ENCODE measurements at places on chromosomes 2 and 18. TPM values are rescaled to one million over a fixed set of nuclear protein-coding genes. Genes with fewer than 3 reads are reported as not detected.

- no peak overlapping the region for H3K4me3 ChIP-seq
- no peaks in the 10 kb centered on the region for H3K36me3 ChIP-seq
- H3K27me3 ChIP-seq, result no peaks in the 10 kb centered on the region
- DNase-seq, result no peak
Measured at GRCh38 chr2:127688405-127688804, 12.9 kb upstream of the SFT2D3 start.

DNA sequence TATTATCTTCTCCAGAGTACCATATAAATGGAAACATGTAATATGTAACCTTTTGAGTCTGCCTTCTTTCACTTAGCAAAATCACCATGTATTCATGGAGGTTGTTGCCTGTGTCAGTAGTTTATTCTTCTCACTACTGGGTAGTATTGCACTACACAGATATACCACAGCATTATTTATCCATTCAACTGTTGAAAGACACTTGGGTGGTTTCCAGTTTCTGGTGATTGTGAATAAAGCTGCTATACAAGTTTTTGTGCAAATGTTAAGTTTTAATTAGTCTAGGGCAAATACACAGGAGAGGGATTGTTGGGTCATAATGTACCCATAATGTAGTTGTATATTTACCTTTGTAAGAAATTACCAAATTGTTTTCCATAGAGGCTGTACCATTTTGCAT is 29.6 kb upstream of the RPRD1A start:
- H3K27ac ChIP-seq, result no peak overlapping the region
- H3K27me3 ChIP-seq, result peaks cover 2% of the 10 kb centered on the region
- no peaks in the 10 kb centered on the region for H3K36me3 ChIP-seq
- DNase-seq, result no peak
- no peak overlapping the region for H3K4me3 ChIP-seq
- no peaks in the 10 kb centered on the region for H3K4me1 ChIP-seq

Gene WDPCP
- total RNA-seq, result 13.6 TPM

DNA sequence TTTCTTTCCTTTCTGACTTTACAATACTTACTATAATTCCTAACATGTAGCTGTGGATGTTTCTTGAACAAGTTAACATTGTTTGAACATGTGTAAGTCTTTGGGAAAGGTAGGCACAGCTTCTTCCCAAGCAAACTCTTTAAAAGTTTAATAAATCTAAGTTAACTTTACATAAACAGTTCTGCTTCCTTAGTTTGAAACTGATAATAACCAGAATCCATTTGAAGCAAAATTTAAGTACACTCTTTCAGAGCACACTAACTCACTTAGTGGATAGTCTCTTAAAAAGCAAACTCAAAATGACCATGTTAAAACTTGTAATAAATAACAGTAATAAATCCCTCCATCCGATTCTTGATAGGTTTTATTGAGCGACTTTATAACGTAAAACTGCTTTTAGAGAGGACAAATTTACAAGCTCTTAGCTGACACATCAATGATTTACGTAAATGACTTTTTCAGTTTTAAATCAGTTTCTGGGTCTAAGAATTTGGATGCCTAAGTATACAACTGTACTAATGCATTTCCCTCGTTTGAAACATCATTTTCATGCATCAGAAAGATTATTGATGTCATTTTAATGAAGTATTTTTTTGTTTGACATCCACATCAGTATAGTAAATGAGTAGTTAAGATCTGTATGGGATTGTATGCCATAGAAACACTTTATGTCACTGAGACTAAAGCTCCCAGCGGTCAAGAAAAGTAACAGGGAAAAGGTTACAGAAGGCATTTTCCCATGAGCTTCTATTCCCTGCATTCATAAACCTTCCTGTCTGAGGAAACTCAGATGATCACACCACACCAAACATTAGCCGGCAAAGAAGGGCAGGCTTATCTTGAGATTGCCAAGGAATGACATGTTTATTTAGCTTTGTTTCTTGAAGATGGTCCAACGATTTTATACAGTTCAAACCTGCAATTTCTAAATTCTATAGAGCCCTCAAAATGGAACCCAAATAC is 67.5 kb downstream of the PDE1A start:
- no peak overlapping the region for H3K27ac ChIP-seq
- no peaks in the 10 kb centered on the region for H3K27me3 ChIP-seq
- no peaks in the 10 kb centered on the region for H3K36me3 ChIP-seq
- H3K4me3 ChIP-seq, result no peak overlapping the region
- H3K4me1 ChIP-seq, result no peaks in the 10 kb centered on the region
- DNase-seq, result peak; percentile 56

- no peaks in the 10 kb centered on the region for H3K4me1 ChIP-seq
- H3K27ac ChIP-seq, result no peak overlapping the region
- DNase-seq, result no peak
- H3K36me3 ChIP-seq, result no peaks in the 10 kb centered on the region
Measured at GRCh38 chr18:44609181-44609941, 71.3 kb upstream of the SETBP1 start.

- no peak overlapping the region for H3K27ac ChIP-seq
- H3K4me1 ChIP-seq, result no peaks in the 10 kb centered on the region
- H3K4me3 ChIP-seq, result no peak overlapping the region
- H3K36me3 ChIP-seq, result no peaks in the 10 kb centered on the region
- no peak for DNase-seq
Measured at GRCh38 chr18:32446780-32447179, 23.9 kb downstream of the GAREM1 start.

DNA sequence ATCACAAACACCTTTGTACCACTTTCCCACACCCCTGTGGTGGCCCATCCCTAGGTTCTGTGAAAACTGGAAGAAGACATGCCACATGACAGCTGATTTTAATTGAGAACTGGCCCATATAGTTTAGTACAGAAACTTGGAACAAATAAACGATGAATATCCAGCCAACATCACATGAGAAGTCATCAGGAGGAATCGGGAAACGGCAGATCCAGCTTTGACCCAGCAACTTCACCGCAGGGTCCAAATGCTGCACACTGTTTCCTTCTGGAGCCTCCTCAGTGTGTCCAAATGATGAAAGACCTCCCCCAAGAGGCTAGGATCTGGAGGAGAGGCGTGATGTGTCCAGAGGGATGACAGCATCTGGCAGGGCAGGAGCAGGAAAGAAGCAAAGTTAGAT is 75.5 kb downstream of the COPS8 start:
- H3K4me3 ChIP-seq, result no peak overlapping the region
- DNase-seq, result no peak
- no peaks in the 10 kb centered on the region for H3K36me3 ChIP-seq

- H3K27me3 ChIP-seq, result peaks cover 22% of the 10 kb centered on the region
- no peaks in the 10 kb centered on the region for H3K36me3 ChIP-seq
- H3K4me1 ChIP-seq, result no peaks in the 10 kb centered on the region
- H3K4me3 ChIP-seq, result no peak overlapping the region
Measured at GRCh38 chr2:121047383-121047782, 237.6 kb downstream of the TFCP2L1 start.

DNA sequence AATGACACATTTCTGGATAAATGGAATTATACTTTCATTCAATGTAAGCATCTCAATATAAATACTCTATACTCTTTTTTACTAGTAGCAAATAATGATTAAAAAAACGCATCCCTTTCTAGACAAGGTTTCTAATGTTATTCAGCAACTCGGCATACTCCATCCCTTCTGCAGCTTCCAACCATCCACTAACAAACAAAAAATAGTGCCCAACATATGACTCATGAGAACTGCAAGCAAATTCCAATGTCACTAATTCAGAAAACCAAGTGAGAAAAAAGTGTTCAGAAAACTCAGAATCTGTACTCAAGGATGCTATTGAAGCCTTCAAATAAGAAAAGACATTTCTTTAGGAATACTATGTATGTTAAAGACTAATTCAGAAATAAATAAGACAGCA is 140.0 kb downstream of the BAZ2B start:
- H3K36me3 ChIP-seq, result no peaks in the 10 kb centered on the region
- no peak overlapping the region for H3K27ac ChIP-seq
- H3K4me1 ChIP-seq, result no peaks in the 10 kb centered on the region
- peak; percentile 29 for DNase-seq
- H3K4me3 ChIP-seq, result no peak overlapping the region
- H3K27me3 ChIP-seq, result no peaks in the 10 kb centered on the region

Gene SCYGR4
- total RNA-seq, result not detected

DNA sequence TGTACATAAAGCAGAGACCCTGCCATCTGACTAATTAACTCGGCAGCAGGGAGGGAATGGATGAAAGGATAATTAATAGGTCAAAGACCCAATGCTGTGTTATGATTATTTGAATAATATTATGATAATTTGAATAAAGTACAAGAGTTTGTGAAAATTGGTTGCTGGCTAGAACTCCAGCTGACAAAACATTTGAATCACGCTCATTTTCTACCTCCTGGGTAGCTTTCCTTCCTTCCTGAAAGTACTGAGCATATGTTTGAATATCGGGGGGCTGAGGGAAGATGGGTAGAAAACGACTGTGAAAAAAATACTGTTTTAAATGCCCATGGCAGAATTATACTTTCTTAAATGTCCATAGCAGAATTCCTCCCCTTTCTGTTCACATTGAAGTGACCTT is 243.6 kb upstream of the RBMS1 start:
- H3K4me3 ChIP-seq, result no peak overlapping the region
- peak overlapping the region; percentile 48 for H3K27ac ChIP-seq
- H3K4me1 ChIP-seq, result peaks cover 16% of the 10 kb centered on the region
- no peaks in the 10 kb centered on the region for H3K27me3 ChIP-seq
- no peak for DNase-seq

GRCh38 chr2:79327460-79327859 is 167.9 kb upstream of the REG3A start:
- H3K36me3 ChIP-seq, result no peaks in the 10 kb centered on the region
- H3K27me3 ChIP-seq, result no peaks in the 10 kb centered on the region
- no peak overlapping the region for H3K27ac ChIP-seq
- H3K4me3 ChIP-seq, result no peak overlapping the region
- DNase-seq, result no peak

- no peak for DNase-seq
- no peaks in the 10 kb centered on the region for H3K27me3 ChIP-seq
- no peaks in the 10 kb centered on the region for H3K36me3 ChIP-seq
- H3K4me3 ChIP-seq, result no peak overlapping the region
Measured at GRCh38 chr2:143675021-143675420, 545.8 kb downstream of the ARHGAP15 start.

- H3K27ac ChIP-seq, result no peak overlapping the region
- H3K36me3 ChIP-seq, result no peaks in the 10 kb centered on the region
- DNase-seq, result peak; percentile 79
- no peak overlapping the region for H3K4me3 ChIP-seq
- H3K4me1 ChIP-seq, result no peaks in the 10 kb centered on the region
Measured at GRCh38 chr2:228675091-228675490, 493.6 kb upstream of the SPHKAP start.

DNA sequence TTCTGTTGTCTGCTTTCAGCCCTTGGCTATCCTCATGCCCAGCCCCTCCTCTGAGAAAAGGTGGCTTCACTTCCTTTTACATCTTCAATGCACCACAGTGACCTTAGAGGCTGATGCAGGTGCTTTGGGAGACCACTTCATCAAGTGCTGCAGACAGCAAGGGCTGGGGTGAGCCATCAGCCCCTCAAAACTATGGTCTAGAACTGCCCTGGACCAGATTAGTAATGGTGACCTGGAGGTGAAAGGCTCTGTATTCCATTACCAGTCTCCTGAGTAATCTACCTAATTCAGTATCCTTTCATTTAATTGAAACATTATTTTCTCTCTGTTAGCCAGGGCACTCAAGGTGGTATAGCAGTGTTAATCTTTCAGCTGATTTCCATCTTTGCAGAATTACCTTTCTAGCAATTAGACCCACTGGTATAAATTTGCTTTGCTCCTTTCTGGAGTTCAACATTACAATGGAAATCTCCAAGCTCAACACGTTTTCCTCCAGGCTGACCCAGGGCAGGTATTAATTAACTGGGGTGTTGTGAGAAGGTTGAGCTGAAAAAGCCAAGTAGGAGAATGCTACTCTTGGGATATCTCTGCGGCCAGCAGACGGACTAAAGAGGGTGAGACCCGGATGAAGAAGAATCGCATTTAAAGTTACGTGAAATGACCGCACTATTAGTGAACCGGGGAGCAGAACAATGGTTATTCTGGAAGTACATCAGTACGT is 469.0 kb downstream of the MEIS1 start:
- no peak overlapping the region for H3K4me3 ChIP-seq
- no peak overlapping the region for H3K27ac ChIP-seq
- DNase-seq, result no peak
- no peaks in the 10 kb centered on the region for H3K36me3 ChIP-seq
- no peaks in the 10 kb centered on the region for H3K27me3 ChIP-seq
- no peaks in the 10 kb centered on the region for H3K4me1 ChIP-seq

Gene SLC14A1
- not detected for total RNA-seq

DNA sequence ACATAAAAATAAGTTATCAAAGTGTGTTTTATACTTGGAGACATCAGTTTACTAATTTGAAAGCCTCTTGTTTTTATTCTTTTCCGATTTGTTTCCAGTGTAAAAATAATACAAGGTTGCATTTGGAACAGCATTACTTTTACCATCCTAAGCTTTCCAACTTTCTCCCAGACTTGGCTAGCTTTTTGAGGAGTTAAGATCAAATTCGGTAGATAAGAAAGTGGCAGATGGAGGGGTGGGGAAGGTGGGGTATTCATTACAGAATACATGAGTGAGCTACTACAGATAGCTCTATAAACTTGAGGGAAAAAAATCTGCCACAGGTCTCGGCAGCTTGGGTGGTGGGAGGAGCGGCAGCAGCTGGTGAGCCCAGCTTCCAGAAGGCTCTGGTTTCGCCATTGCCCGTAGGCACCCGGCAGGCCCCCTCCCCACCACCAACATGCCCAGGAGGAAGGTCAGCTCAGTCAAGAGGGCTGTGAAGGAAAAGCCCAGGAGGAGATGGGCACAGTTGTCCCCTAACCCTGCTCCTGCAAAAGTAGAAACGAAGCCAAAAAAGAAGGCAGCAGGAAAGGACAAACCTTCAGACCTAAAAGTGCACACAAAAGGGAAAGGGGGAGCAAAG is 18.6 kb upstream of the RMC1 start:
- no peaks in the 10 kb centered on the region for H3K27me3 ChIP-seq
- H3K27ac ChIP-seq, result no peak overlapping the region
- DNase-seq, result no peak
- H3K4me1 ChIP-seq, result peaks cover 8% of the 10 kb centered on the region

Gene CYRIA
- 4.9 TPM for total RNA-seq

- H3K27me3 ChIP-seq, result no peaks in the 10 kb centered on the region
- H3K36me3 ChIP-seq, result no peaks in the 10 kb centered on the region
- no peak overlapping the region for H3K27ac ChIP-seq
Measured at GRCh38 chr2:62641410-62641843, 64.1 kb upstream of the EHBP1 start.

- H3K4me1 ChIP-seq, result no peaks in the 10 kb centered on the region
- H3K27ac ChIP-seq, result no peak overlapping the region
- peaks cover 7% of the 10 kb centered on the region for H3K36me3 ChIP-seq
- no peak for DNase-seq
Measured at GRCh38 chr2:11224887-11225286, 69.6 kb downstream of the SLC66A3 start.

Gene NEU2
- total RNA-seq, result not detected
